Urinary bladder (tissue), 4 donors: ENCODE measurements at places on chromosomes 1 and 21. TPM values are rescaled to one million over a fixed set of nuclear protein-coding genes. Genes with fewer than 3 reads are reported as not detected.

DNA sequence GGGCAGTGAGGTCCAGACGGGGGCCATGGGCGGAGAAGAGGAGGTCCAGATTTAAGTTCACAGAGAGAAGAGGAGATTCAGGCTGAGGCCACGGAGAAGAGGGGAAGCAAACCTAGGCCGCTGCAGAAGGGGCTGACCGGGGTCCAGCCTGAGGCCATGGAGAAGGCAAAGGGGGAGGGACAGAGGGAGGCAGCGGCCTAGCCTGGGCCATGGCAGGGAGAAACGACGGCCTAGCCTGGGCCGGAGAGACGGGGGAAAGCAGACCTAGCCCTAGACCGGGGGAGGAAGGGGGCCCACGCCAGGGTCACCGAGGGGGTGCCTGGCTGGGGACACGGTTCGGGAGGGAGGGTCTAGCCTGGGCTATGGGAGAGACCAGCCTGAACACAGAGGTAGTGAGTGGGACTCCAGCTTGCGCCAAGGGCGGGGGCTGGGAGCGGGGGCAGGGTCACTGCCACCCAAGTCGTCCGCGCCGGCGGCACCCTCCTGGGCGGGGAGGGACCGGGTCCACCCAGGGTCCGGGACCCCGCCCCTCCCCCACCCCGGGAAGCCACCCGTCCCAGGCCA is 459 bp downstream of the CAPZB start:
- no peak for DNase-seq

DNA sequence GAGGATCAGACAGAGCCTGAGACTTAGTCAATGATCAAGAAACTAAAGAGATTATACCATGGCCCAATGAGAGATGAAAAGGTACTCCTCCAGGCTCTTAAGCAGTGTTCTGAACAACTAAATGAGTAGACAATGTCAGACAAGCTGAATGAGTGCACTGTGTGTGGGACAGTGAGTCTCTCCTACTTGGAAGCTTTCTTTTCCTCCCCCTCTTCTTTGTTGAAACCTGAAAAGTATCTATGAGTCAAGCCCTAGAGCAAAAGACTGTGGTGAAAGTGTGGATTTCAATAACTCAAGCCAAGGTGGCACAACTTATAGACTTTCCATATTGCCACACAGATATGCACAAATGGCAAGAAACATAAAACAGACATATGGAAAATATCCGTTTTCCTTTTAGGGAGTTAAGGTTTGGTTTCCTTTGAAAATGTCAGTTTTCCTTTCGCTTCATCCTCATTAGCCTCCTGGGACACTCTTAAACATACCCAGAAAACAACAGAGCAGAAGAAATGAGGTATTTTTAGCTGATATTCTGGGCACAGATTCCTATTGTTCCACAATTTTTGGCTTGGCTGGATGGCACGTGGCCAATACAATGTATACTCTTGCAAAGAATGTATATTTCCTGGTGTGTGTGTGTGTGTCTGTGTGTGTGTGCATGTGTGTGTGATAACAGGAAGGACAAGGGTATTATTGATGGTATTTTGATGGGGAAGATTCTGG is 96.6 kb downstream of the LMX1A start:
- no peak for DNase-seq

DNA sequence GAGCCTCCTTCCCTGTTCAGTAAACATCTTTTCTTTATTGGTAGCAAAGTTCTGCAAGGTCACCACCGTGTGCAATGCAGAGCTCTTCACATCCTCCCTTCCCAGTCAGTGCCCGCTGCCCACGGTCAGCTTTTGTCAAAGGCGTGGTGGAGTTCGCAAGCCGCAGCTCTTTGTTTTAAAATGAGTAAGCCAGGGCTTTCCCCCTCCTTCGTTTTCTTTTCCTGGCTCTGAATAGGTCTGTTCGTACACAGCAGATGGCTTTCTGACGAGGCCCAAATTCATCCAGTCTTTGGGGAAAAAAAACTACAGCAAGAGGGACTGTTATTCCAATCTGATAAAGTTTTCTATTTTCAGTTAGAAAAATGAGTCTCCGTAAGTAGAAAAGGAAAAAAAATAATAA is 153.2 kb downstream of the LRIG2 start:
- DNase-seq = no peak

- peak; percentile 4 for DNase-seq
Observed at GRCh38 chr1:28973596-28974421, 59.4 kb downstream of the EPB41 start.

DNA sequence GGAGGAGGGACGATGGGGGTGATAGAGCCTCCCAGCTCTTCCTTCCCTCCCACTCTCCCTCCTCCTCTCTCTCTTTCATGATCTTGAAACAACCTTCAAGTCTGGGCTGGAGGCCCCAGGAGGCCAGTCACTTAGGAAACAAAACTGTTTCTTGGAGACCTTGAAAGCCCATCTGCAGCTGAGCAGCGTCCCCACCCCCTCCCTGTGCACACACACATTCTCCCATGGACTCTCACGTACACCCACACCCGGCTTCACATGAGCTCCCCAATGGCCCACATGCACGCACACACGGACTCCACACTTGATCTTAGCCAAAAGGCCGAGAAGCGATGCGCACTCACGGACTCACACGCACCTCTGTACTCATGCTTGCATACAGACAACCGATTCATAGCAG is 3.2 kb upstream of the ATP1A2 start:
- DNase-seq = no peak

- no peak for DNase-seq
Observed at GRCh38 chr1:27604579-27605299, 795 bp upstream of the AHDC1 start.

DNA sequence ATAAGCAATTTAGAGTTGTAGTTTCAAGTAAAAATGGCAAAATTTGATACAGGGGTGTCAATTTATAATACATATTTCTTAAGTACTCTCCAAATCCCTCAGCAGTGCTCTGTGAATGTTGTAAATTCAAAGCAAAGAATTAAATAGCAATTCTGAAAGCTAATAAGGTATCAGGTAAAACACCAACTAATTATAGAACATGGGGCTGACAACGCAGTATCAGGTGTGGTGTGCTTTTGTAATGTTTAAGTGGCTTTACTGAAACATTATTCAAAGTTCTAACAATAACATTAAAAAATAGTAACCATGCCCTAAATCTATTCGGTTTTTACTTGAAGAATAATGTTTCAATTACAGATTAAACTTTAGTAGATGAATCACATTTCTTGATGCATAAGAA is 1271.2 kb upstream of the ADGRL2 start:
- DNase-seq = no peak

DNA sequence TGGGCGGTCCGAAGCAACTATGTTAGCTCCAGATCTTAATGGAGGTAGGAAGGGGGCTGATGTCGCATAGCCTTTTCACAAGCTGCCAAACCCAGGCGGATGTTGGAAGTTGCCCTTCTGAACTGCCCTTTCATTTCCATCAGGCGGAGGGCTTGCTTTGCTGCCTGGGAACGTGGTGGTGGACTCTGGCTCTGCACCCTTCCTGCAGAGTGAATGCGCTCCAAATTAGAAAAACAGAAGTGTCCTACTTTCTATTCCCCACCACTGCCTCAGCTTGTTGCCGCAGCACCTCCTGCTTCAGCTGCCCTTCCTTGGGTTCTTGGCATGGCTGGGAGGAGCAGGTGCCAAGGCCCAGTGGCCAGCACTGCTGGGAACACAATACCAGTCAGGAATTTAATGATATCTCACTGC is 60.6 kb downstream of the AK4 start:
- DNase-seq = no peak

- no peak for DNase-seq
Observed at GRCh38 chr1:87296206-87296605, 32.5 kb upstream of the LMO4 start.

DNA sequence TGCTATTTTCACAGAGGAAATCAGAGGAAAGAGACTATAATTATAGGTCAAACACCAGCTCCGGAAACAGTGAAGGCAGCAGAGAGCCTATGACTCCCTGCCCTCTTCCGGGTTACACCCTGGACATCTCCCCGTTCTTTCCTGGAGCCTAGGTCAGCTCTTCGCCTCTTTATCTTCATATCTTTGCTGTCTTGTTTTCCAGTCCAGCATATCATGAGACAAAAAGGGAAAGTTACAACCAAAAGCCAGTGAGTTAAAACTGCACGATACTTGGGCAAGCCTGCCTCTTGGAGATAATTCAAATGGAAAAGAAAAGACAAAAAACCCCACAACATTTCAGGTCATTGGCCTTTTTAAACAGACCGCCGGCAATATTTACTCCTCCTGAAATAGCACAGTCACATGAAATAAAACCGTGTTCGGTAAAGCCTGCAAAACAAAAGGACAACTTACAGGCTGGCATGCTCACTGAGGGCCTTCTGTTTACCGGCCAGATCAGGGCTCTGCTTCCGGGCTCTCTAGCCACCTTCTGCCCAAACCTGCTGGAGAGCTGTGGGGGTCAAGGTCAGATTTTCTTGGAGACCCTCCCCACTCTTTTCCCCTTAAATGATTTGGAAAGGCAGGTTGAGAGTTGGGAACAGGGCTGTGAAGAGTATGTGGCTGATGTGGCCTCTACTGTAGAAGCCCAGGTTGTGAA is 42.8 kb upstream of the PPP2R5A start:
- DNase-seq = no peak

DNA sequence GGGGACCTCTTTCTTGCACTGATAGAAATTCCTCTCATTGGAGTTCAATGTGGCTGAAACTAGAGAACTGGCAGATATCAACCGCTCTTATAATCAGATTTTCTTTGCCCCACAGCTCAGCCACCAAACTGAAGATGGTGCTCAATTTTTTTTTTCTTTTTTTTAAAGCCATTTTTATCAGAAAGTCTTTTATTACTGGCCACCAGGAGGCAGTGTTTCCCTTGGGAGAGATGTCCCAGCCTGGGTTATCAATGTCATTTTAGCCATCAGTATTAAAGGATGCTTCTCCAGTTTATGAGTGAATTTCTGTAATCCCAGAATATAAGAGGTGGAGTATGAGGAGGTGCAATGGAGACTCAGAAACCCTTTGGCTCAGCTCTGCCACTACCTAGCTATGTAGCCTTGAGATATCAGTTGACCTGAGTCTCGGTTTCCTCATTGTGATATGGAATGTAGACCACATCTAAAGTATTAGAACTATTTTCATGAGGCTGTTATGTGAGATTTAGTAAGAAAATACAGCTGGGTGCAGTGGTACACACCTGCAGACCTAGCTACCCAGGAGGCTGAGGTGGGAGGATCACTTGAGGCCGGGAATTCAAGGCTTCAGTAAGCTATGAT is 27.6 kb downstream of the CD244 start:
- no peak for DNase-seq

- DNase-seq = no peak
Observed at GRCh38 chr1:153509729-153510354, 25.9 kb downstream of the S100A6 start.

DNA sequence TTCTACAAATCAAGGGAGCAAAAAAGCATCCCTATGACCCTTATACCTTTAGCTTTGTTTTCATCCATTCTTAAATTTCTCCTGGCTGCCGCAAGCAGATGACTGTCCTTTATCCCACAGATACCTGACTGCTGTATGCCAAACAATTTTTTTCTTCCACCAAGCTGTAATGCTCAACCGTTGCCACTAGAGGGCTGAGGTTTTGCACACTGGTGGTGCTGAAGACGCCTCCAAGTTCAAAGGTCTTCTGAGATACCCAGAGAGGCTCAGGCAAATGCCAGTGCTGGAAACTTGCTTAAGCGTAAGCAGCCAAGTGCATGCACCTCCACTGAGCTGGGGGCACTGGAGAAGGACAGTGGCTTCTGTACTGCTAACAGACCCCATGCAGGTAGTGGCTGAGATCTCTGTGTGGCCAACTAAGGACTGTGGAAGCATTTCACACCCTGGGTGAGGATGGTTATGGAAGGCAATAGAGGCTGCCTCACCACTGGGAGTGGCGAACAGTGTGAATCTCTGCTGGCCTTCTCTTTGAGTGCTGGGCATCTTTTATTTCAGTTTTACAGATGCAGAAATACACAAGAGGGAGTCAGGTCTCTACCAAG is 28.5 kb downstream of the CNIH3 start:
- no peak for DNase-seq

FAM72B gene
- total RNA-seq = 3.0 TPM

NTRK1 gene
- total RNA-seq = 0.37 TPM

KLHDC7A gene
- total RNA-seq = 3.3 TPM

PPFIA4 gene
- 6.5 TPM for total RNA-seq

HCRTR1 gene
- total RNA-seq = 0.21 TPM

CD5L gene
- total RNA-seq = not detected

VHLL gene
- total RNA-seq = not detected
